ENCODE measurements at places on chromosomes 4 and X. TPM values are rescaled to one million over a fixed set of nuclear protein-coding genes. Genes with fewer than 3 reads are reported as not detected.

The BMP3 gene
- not detected for total RNA-seq

The ATOH1 gene
- not detected for total RNA-seq

The GAGE12F gene
- not detected for total RNA-seq

The TCEAL6 gene
- not detected for total RNA-seq

The POU4F2 gene
- not detected for total RNA-seq

GRCh38 chr4:11765849-11766453, 337.3 kb upstream of the HS3ST1 start:
- DNase-seq = peak; percentile 44

GRCh38 chr4:156420623-156421022, 467.0 kb upstream of the CTSO start:
- DNase-seq = no peak

DNA sequence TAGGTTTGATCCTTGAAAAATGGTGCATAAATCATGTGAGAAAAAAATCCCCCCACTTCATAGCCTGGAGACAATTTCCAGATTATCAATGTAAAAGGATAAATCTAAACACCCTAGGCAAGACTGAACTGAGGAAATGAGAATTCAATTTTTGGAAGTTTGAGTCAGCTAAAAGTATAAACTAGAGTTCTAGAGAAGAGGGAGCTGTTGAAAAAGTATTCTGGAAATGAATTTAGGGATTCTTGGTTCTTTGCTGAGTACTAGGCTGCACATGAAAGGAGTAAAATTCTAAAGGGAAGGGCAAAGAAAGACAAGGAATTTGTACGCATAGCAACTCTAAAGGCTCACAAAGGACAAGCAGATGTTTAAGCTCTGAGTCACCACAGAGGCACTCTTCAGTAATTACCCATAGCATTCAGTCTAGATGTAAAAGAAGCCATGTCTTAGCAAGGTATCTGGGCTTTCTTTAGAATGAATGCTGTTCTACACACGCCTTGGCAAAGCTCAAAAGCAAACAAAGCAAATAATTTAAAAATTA, 896.5 kb downstream of the PDHA2 start:
- peak; percentile 77 for DNase-seq

GRCh38 chrX:43836435-43837184, 45.6 kb downstream of the MAOB start:
- no peak for DNase-seq

DNA sequence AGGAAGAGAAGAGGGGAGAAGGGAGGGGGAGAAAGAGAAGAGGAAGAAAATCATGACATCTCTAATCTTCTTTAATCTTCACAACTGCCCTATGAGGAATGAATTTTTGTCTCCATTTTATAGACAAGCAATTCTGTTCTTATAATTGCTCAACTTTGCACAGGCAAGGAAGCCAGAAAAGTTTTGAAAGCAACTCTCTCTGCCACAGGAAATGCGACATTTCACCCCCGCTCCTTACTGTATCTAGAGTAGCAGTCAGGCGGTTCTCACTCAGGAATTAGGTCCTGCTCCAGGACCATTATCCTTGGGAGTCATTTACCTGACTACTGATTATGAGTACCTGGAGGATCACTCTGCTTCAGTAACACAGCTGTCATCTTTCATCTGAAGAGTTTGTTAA, 69.2 kb upstream of the FAM9A start:
- DNase-seq = no peak

- no peak for DNase-seq
Observed at GRCh38 chr4:57877047-57877458, 766.9 kb upstream of the IGFBP7 start.

- no peak for DNase-seq
Observed at GRCh38 chr4:82694046-82694445, 104.5 kb downstream of the SCD5 start.

DNA sequence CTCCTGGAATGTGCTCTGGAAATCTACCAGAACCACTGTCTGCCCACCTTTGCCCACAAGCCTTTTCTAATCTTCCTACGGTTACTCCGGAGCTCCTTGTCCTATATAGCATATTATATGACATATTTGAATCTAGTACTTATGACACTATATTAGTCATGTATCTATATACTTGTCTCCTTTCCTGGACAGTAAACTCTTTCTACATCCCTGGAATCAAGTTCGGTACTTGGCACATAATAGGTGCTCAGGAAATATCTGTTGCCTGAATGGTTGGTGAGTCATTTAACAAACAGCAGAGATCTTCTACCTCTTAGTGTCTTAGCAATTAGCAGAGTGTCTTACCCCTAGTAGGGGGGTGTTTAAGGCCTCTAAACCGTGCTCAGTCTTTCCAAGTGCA, 123.6 kb downstream of the RELL1 start:
- DNase-seq = peak; percentile 49

Data from foreskin keratinocyte (primary cell).